Left renal pelvis (tissue), 4 donors: ENCODE measurements at places on chromosomes 4 and X. TPM values are rescaled to one million over a fixed set of nuclear protein-coding genes. Genes with fewer than 3 reads are reported as not detected.

CYLC1 gene
- not detected for polyA plus RNA-seq

NDST4 gene
- polyA plus RNA-seq, result 5.0 TPM

TGIF2LX gene
- polyA plus RNA-seq, result not detected

RPA4 gene
- 0.09 TPM for polyA plus RNA-seq

EPHA5 gene
- polyA plus RNA-seq, result 0.80 TPM

IL1RAPL1 gene
- 6.0 TPM for polyA plus RNA-seq

IL21 gene
- not detected for polyA plus RNA-seq

PCDH7 gene
- 17.2 TPM for polyA plus RNA-seq
